H9 (cell line): ENCODE measurements at places on chromosomes 3 and 15. TPM values are rescaled to one million over a fixed set of nuclear protein-coding genes. Genes with fewer than 3 reads are reported as not detected.

DNA sequence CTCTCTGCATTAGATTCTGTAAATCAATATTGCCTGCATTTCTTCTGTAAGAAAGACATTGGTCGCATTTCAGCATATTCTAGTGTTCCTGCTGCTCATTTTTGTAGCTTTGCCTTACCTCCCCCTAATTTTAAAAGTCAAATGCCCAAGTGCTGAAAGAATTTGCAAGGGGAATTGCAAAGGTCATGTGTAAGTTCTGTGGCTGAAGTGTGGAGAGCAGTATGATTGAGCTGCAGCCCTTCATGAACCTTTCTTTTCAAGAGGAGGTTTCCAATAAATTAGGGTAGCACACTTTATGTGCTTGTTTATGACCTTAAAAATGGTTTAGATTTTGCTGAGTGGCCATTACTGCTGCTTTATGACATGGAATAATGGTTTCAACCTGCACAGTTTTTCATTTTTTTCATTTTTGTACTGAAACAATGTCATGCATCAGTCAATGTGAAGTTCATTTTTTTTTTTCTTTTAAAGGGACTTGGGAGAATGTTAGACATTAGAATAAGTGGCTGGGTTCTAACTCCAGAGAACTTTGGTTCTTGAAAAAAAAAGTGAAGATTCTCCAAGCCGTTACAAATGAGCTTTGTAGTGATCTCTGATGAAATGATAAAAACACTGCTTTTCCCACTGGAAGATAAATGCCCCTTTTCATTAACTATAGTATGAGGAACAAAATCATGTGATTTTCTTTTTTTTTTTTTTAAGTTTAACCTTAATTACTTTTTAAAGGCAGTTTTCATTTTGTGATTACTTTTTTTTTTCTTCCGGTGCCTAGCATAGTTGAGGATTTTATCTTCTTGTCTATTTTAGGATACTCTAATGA is 99.6 kb downstream of the MITF start:
- H3K4me3 ChIP-seq = no peak overlapping the region
- no peak overlapping the region for H3K27ac ChIP-seq
- H3K27me3 ChIP-seq = no peaks in the 10 kb centered on the region; the same call in 1 of the 2 replicates
- no peaks in the 10 kb centered on the region for H3K4me1 ChIP-seq
- no peak for DNase-seq
- peaks cover 7% of the 10 kb centered on the region; the same call in 1 of the 2 replicates for H3K36me3 ChIP-seq

- H3K4me1 ChIP-seq = no peaks in the 10 kb centered on the region
- H3K36me3 ChIP-seq = no peaks in the 10 kb centered on the region
- H3K27ac ChIP-seq = no peak overlapping the region
Measured at GRCh38 chr15:101317336-101317872, 22.4 kb upstream of the SNRPA1 start.

- H3K36me3 ChIP-seq = no peaks in the 10 kb centered on the region
- DNase-seq = no peak
- H3K27me3 ChIP-seq = no peaks in the 10 kb centered on the region
- no peak overlapping the region for H3K27ac ChIP-seq
Measured at GRCh38 chr3:154177406-154177805, 56.2 kb downstream of the ARHGEF26 start.

The GOLGA6A gene
- 0.72 and 0.90 TPM in 2 replicates for total RNA-seq

DNA sequence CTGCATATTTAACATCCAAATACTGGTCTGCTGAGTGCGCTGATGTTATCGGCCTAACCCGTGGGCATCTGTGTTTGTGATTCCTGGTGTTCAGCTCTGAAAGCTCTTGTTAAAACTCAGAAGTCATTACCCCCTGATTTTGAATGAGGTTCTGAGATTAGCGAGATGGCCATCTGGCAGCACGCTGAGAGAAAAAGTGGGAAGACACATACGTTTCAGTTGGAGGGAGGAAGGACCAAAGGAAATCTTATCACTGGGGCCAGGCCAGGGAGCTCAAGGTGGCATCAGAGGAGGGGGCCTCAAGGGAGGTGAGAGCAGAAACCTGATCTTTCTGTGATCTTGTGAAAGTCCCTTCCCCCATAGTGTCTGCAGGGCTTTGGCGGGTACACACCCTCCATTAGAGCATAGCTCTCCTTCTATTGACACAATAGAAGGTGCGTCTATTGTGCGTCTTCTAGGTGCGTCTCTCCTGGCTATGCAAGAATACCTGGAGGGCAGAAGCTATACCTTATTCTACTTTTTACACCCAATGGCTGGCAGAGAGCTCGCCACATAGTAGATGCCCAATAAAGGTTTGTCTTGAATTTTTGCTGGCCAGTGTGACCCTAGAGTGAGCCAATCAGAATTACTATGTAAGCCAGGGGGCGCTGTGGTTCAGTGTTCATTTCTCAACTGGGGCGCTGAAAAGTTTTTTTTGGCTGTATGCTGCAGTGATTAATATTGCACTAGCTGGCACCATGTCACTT is 182.4 kb downstream of the SHQ1 start:
- H3K27ac ChIP-seq = no peak overlapping the region
- H3K36me3 ChIP-seq = no peaks in the 10 kb centered on the region
- DNase-seq = peak; percentile 37

GRCh38 chr3:120093119-120093910 is 932 bp downstream of the GSK3B start:
- no peak for DNase-seq
- no peaks in the 10 kb centered on the region for H3K4me1 ChIP-seq
- no peak overlapping the region for H3K4me3 ChIP-seq
- H3K27ac ChIP-seq = no peak overlapping the region
- H3K27me3 ChIP-seq = no peaks in the 10 kb centered on the region
